ENCODE measurements at places on chromosomes 7 and 10.

DNA sequence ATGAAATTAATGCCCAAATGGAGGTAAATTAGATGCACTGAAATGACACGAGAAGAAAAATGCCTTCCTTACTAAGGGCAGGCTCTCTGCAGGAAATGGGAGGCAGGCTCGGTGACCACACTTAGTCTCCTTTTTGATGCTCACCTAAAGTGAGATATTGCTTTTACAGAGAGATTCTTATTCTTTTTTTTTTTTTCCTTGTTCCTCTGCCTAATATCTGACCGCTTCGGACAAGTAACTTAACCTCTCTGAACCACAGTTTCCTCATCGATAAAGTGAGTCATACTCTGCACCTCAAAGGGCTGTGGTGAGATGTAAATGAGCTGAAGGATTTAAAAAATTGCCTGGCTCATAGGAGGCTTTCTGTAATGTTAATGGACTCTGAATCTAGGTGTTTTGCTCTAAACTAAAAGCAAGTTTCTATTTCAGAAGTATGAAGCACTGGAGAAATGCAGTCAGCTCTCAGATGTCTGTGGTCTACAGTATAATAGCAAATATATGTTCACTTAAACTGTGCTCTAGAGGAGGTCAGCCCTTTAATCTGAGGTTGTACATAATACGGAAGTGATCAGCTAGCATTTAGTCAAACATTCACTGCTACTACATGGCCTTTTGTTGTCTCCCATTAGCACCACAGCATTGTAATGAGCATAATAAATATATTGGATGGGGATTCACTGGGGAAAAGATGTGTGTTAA is 23.2 kb downstream of the NKX2-3 start:
- no peak for DNase-seq

GRCh38 chr7:18045171-18045570 is 17.5 kb upstream of the PRPS1L1 start:
- no peak for DNase-seq

GRCh38 chr7:2805213-2805944 is 38.7 kb downstream of the GNA12 start:
- DNase-seq: no peak

GRCh38 chr10:98400482-98400881 is 14.5 kb downstream of the PYROXD2 start:
- no peak for DNase-seq

DNA sequence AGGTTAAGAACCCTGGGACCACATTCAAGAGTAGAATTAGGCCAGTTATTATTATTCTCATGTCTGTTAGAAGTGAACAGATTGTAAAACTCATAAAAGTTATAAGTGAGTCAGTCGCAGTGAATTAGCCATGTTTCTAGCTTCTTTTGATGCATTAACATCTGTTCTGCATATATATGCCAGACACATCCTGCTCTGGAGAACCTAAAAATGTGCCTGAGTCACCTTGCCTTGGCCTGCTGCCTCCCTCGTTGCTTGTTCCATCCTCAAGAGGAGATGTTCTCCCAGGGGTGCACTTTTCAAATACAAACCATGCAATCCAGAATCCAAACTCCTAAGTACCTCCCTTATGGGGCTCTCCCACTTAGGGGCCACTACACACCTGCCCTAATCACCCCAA is 14.8 kb downstream of the TSPAN12 start:
- no peak for DNase-seq

- DNase-seq: no peak
Measured at GRCh38 chr10:95941115-95941514, 33.3 kb downstream of the CC2D2B start.

- DNase-seq: no peak
Measured at GRCh38 chr7:69228212-69228811, 370.0 kb upstream of the AUTS2 start.

DNA sequence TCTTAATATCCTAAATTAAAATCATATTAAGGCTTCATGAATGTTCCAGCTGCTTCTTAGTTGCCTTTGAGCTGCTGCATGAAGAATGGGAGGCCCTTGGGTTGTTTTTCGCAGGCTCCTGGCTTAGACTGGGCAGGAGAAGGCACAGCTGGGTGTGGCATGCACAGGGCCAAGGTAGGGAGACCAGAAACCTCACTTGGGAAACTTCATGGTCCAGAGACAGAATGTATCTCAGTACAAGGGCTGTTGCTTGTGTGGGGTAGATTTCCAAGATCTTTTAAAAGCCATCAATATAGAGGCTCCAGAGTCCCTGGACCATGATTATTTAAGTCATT is 49.9 kb downstream of the BUB3 start:
- no peak for DNase-seq

GRCh38 chr7:32062150-32062549 is 8.1 kb downstream of the PDE1C start:
- DNase-seq: no peak

DNA sequence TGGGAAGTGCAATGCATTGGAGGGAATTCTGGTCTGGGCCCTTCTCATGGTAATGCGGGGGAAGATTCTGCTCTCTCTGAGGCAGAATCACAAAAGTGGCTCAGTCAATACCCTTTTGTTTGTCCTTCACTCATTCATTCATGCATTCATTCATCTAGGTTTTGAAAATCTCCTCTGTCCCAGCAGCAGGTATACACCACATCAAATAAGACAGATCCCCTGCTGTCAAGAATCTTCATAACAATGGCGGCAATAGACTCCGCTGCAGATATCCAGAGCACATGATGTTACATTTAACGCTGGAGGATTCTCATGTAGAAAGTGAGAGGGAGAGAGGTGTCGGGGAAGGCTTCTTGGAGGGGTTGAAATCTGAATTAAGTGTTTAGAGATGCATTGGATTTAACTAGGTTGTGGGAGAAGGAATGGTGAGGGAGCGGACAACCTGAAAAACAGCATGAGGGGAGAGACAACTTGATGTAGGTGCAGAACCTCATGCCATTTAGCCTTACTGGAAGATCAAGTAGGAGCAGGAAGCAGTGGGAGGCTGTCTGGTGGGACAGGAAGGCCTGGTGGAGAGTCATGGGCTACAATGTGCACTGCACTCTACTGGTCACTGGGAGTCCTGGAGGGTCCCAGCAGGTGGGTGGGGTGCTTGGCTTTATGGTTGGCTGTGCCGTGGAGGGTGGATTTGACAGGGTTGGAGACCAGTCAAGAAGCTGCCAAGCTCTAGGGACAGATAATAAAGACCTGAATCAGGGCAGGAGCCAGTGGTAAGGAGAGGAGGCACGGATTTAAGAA is 5.2 kb upstream of the FAM180A start:
- DNase-seq: no peak

DNA sequence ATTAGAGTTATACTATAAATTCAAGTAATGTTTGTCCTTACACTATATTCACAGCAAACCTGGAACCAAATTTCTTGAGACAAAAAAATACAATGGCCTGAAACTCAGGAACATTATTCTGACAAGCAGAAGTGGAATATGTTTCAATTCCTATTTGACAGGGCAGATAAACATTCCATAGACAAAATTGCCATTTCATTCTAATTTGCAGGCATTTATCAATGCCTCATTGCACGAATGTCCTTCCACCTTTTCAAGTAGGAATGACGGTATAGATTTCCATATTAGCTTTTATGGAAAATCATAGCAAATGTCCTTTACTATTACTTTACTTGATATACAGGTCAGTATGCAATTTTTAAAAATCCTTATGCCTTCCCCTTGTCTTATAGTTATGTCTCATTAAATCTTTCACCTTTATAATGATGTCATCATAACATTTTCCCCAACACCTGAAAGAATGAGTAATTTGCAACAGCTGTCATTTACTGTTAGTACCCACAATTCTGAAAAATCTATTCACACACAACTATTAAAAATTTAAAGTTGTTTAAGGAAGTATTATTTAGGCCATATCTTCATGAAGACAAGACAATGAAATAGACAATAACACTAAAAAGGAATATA is 299.7 kb upstream of the SEMA3C start:
- DNase-seq: no peak

DNA sequence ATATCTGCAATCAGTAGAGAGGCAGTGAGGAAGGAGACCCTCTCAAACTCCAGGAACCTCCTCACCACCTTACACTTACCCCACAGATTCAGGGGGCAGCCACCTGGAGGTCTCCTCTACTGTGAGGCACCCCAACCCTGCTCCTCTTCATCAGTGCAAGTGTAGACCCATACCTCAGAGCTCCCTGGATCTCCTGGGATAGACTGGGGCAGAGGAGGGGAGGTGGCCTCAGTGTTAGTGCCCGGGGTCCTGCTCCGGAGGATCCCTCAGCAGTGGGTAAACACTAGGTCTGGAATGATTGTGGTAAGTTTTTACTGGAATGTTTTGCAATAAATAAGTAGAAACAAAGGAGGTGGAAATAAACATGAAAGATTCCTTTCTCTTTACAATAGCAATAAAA is 31.1 kb downstream of the ANTXRL start:
- no peak for DNase-seq

DNA sequence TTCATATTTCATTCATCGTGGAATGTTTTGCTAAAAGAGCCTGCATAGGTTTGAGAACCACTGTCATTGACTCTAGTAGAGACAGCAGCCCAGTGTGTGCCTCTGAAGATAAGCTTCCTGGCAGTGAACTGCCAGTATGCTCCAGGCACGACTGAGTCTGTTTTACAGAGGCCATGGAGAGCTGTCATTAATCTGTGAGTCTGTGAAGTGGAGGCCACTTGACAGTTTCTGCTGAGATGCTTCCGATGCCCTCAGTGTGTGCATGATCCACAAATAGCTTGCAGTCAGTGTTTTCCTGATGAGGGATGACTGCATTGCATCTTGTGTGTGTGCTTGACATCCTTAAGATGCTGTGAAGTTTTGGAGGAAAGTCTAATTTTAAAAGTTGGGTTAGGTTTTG is 162.2 kb downstream of the PFKFB3 start:
- no peak for DNase-seq

DNA sequence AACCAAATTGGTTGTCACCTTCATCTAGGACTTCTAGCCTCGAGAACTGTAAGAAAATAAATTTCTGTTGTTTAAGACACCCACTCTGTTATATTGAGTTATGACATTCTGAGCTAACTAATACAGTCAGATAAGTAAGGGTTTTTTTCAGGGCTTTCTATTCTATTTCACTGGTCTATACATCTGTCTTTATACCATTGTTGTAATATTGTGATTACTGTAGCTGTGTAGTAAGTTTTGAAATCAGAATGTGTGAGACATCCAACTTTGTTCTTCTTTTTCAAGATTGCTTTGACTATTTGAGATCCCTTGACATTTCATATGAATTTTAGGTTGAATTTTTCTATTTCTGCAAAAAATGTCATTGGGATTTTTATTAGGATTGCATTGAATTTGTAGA is 7.5 kb downstream of the IFIT1 start:
- no peak for DNase-seq

DNA sequence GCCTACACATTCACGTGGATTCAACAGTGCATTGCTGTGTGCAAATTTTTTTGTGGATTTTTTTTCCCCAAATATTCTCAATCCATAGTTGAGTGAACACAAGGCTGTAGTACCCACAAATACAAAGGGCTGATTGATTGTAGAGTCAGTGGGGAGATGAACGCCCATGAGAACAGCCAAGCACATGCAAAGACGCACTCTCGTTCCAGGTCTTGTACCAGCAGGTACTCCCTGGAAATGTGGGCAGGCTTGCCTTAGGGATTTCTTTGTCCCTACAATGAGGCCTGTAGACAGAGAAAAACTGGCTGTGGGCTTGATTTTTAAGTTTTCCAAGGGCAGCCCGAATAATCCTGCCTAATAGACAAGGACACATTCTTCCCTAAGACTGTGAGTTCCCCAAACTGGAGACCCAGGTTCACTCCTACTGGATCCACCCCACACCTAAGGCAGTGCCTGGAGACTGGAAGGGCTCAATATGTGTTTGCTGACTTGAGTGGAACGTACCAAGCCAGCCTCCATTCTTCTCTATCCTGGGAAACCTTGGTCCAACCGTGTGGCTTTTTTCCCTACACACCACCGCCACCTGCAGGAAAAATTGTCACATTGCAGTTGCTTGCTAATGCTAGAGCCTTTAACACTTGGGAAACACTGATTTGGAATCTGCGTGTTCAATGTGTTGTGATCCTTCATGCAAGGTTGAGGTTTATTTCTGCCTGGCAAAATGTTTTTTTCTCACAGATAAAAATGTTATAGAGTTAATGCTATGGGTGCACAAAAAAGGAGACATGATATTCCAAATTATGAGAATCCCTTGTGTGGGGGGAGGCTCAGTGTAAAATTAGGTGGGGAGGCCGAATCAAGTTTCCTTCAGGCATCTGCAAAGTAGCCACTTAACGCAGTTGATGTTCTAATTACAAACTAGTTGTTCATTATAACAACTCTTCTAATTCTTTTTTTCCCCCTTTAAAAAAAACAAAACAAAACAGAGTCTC is 49.3 kb downstream of the PPP1R17 start:
- DNase-seq: peak; percentile 26

- DNase-seq: no peak
Measured at GRCh38 chr7:142603870-142604448, 145.3 kb upstream of the PRSS1 start.

DNA sequence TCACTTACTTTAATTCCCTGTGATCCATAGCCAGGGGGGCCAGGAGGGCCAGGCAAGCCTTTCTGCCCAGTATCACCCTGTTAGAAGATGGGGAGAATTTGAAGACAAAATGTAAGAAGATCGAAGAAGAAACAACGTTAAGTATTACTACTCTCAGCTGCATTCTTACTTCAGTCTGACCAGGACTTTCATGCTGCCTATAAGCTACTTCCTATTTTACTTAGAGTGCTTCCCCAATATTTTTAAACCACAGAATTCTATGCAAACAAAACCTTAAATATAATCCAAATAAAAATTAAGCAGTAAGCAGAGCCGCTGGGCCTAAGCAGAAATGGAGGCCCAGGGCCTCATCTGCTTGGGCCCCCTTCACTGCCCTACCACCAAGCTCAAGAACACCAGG is 117.8 kb downstream of the COL28A1 start:
- no peak for DNase-seq

DNA sequence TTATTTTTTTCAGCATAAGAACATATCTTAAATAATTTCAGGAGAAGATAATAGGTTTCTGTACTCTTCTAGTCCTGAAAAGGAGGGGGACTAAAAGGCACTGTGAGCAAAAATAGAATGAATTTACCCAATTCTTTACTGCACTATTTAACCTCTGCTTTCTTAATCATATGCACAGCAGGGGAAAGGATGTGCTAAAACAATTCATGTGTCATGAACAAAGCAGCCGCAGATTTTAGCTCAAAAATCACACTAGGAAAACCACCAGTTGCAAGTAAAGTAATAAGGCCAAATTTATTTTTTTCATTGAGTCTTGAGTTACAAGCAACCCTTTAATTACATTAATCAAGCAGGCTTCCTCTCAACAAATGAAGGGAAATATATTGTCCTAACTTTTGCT is 80.1 kb downstream of the CABCOCO1 start:
- DNase-seq: no peak

DNA sequence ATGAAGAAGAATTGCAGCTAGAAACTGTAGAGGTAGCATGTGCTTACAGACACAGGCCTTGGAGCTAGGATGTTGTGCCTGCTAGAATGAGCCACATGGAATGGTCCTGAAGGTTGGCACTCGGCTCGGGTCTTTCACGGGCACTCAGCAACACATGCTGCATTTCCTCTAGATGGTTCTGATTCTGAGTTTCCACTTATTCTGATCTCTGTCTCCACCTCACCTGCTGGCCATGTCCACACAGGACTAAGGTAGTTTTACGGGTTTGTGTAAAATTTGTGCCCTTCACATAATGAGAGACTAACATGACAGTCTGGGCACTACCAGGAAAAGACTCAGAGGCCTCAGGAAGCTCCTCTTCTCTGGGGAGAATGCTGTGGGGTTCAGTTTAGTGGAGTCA is 444.8 kb upstream of the MKI67 start:
- DNase-seq: no peak

All from pulmonary artery endothelial cell (primary cell).